Activated T-cell treated with anti-CD3 and anti-CD28 coated beads, Interleukin-2, amount 50 U/mL, for 4 hours (primary cell): ENCODE measurements at places on chromosomes 7 and 10.

DNA sequence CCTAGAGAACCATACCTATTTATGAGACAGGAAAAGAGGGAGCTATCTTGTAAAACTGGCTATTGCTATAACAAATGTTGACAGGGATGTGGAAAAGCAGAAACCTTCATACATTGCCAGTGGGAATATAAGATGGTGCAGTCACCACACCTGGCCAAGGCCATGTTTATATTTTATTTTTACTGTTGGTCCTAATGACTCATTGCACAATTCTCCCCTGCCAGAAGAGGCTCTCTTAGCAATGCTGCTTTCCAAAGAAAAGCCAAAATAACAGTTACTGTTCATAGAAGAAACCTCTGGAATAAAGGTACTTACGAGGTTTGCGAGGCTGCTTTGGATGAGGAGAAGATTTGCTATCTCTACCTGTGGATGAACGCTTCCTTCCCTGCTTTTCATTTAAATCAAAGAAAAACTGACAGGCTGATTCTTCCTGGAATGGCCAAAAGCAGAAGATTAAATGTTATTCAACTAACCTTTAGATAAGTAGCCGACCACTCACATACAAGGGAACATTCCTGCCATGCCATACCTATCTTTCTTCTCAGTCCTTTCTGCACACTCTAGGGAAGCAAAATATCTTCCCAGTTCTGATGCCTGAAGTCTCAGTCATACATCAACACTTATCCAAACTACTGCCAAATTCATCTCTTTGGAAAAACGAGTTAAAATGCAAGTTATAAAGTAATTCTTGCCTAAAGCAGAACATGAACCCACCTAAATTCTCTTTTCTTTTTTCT is 16.3 kb upstream of the CHUK start:
- no peak for DNase-seq

DNA sequence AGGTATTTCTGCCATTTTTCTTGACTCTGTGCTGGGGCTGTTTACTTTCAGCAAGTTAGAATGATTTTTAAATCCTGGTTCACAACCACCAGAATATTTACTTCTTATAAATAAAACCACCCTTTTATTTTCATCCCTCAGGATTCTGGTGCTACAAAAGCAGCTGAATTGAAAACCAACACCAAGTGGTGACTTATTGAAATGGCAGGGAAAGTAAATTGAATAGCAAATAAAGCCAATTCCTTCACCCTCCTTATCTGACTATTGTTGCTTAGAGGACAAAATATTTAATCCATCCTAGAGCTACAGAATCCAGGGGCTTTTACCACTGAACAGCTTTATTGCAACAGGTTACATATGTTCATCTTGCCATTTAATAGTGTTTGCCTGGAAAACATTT is 828.6 kb upstream of the GHITM start:
- no peak for DNase-seq

DNA sequence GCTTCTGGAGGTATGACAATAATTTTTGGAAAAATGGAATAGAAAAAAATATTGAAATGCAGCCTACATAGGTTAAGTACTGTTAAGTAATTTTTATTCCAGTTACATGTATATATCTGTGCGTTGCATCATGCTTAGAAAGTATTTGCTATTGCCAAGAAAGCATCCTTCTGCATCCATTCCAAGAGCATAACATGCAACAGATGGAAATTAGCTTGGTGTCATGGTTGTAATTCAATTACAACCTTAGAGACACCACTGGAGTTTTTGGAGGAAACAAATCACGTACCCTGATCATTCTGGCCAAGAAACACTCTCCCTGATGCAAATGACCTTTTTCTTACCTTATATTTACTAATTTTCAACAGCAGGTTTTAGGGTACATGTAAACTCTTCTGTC is 1.7 kb downstream of the AKR1B1 start:
- DNase-seq = no peak

- no peak for DNase-seq
Observed at GRCh38 chr10:76778914-76779795, 858.5 kb downstream of the KCNMA1 start.

DNA sequence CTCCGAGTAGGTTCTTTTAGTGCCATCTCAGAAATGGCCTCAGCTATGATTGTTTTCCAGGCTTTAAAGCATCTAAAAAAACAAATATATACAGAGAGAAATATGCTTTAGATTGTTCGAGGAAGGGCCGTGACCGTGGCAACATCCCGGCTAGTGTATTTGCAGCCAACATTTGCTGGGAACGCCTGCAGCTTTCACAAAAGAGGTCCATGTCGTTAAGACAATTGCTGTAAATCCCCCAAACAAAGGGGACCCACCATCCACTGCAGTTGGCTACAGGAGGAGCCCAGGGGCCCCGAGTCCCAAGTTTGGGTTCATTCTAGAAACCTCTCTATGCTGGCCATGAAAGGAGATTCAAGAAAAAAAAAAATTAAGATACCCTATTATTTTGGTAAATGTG is 152.8 kb upstream of the TCF7L2 start:
- no peak for DNase-seq

DNA sequence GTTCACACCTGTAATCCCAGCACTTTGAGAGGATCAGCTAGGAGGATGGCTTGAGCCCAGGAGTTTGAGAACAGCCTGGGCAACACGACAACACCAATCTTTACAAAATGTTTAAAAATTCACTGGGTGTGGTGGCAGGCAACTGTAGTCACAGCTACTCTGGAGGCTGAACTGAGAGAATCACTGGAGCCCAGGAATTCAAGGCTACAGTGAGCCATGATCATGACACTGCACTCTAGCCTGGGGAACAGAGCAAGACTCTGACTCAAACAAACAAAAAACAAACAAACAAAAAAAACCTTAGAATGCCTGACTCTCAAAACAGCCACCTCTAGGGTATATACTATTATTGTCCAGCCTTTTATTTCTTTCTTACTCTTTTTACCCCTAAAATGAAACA is 56.5 kb upstream of the PAPSS2 start:
- DNase-seq = no peak

- DNase-seq = no peak
Observed at GRCh38 chr7:2968616-2969397, 74.9 kb downstream of the CARD11 start.

- DNase-seq = no peak
Observed at GRCh38 chr7:131328377-131329175, 900 bp downstream of the MKLN1 start.

DNA sequence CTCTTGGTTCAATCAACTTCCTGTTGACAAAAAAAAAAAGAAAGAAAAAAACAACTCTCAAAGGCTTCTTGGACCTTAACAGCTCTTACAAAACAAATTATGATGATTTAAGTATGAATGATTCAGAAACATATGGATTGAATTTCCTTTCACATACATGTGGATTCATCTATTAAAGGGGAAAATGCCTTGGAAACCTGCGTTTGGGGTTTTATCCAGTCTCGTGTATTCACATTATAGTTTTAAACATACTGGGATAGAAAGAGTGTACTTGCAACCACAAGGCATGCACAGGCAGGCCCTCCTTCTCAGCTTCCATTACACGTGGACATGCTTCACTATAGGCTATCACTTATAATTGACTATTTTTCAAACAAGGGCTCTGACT is 286.7 kb downstream of the INHBA start:
- DNase-seq = no peak

GRCh38 chr7:80807166-80807900 is 111.5 kb downstream of the SEMA3C start:
- DNase-seq = no peak

DNA sequence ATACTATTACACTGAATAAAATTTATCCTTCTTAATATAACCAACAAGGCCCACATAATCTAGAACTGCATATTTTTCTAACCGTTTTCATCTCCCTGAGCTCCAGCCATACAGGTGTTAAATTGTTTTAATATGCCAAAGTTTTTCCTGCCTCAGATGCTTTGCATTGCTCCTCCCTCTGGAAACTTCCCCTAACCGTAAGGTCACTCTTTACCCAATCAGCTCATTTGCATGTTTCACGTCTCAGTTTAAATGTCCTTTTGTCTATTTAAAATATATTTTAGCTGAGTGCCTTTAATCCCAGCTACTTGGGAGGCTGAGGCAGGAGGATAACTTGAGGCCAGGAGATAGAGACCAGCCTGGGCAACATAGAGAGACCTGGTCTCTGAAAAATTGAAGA is 228.5 kb downstream of the ADK start:
- no peak for DNase-seq

DNA sequence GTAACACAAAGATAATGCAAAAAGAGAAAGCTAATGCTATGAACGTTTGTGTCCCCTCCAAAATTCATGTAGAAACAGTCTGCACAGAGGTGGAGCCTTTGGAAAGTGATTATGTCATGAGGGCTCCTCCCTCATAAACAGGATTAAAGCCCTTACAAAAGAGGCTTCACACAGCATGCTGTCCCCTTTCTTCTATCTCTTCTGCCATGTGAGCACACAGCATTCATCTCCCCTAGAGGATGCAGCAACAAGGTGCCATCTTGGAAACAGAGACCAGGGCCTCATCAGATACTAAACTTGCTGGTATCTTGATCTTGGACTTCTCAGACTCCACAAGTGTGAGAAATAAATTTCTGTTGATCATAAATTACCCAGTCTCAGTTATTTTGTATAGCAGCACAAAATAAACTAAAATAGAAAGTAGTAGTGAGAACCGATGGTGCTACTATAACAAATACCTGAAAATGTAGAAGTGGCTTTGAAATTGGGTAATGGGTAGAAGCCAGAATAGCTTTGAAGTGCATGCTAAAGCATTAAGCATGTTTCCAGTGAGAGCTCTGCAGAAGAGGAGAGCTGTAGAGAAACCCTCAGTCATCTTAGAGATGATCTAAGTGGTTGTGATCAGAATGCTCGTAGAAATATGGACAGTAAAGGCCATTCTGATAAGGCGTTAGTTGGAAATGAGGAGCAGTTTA is 108.7 kb downstream of the DNAJC1 start:
- no peak for DNase-seq

GRCh38 chr10:14621037-14621436 is 153.7 kb downstream of the FAM107B start:
- no peak for DNase-seq

GRCh38 chr7:148276314-148277041 is 314.1 kb upstream of the C7orf33 start:
- DNase-seq = no peak

- DNase-seq = no peak
Observed at GRCh38 chr10:32347363-32348022, 535 bp upstream of the EPC1 start.

GRCh38 chr7:150657526-150657925 is 25.3 kb upstream of the GIMAP6 start:
- no peak for DNase-seq

DNA sequence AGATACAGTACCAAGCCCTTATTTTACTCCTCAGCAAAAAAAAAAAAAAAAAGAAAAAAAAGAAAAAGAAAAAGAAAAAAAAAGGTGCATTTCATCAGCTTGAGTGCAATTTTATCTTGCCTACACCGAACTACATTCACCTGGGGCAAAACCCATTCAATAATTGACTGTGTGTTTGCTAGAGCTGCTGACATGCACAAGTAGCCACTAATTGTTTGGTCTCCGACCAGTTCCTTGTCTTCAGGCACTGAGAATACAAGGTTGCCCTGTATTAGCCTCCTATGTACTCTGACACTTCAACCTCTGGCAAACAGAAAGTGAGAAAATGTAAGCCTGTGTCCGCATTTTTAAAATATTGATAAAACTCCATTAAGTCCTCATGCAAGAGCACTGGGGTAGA is 1579.4 kb upstream of the LRRTM3 start:
- DNase-seq = no peak

DNA sequence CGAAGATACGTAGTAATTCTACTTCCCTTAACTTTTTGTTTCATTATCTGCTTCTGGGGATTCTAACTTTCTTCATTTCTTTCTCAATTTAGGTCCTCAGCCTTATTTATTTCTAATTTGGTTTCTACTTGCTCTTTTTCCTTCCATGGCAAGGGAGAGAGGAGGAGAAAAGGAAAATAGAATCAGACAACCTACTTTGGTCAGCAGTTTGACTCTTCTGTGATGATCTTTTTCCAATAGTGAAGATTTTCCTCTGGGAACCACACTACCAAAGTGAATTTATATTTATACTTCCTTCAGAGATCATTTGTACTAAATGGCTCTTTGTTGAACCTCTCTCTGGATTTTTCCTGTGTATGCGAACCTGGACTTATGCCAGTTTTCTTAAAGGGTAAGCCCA is 90.2 kb downstream of the TMEM26 start:
- DNase-seq = no peak

DNA sequence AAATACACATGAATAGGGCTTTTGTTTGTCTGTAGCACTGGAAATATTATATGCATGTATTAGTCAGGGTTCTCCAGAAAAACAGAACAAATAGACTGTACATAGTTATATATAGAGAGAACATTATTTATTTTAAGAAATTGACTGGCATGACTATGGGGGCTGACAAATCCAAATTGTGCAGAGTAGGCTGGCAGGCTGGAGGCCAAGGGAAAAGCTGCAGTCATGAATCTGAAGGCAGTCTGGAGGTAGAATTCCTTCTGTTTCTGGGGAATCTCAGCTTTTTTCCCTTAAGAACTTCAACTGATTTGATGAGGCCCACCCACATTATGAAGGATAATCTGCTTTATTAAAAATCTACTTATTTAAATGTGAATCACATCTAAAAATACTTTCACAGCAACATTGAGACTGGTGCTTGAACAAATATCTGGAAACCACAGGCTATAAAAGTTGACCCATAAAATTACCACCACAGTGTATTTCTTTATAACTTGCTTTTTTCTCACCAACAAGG is 344.2 kb upstream of the KIAA1217 start:
- no peak for DNase-seq

- no peak for DNase-seq
Observed at GRCh38 chr10:129305046-129305445, 162.0 kb upstream of the MGMT start.
